Calu3 (cell line): ENCODE measurements at places on chromosomes 11 and 22.

- no peak for DNase-seq
Observed at GRCh38 chr11:83310718-83311117, 24.6 kb upstream of the CCDC90B start.

GRCh38 chr11:73209892-73210291 is 8.2 kb upstream of the P2RY2 start:
- DNase-seq, result no peak

DNA sequence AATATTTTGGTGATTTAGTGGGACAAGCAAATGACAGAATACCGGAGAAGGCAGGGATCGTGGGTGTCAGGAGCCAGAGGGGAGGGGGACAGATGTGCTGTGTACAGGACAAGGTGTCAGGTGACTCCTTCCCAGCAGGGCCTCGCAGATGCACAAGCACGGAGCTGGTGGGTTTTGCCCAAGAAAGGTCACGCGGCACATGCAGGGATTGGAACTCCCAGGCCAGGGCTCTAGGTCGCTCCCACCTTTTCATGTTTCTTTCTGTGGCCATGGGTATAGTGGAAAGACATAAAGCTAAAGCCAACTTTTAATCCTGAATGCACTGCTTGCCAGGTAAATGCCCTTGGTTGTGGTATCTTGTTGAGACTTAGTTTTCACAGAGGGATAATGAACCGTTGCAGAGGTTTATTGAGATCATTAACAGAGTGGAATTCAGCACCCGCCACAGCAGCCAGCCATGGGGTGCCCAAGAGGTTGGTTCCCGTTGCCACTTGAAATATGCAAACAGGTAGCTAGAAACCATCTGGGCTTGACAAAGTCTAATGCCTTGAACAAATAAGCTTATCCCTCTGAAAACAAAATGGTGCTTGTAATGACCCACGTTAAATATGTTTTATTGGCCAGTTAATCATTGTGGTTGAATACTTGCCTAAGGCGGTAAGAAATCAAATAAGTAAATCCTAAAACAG is 10.1 kb downstream of the C22orf23 start:
- DNase-seq, result no peak

GRCh38 chr11:112016765-112017376 is 8.3 kb upstream of the DLAT start:
- DNase-seq, result no peak

DNA sequence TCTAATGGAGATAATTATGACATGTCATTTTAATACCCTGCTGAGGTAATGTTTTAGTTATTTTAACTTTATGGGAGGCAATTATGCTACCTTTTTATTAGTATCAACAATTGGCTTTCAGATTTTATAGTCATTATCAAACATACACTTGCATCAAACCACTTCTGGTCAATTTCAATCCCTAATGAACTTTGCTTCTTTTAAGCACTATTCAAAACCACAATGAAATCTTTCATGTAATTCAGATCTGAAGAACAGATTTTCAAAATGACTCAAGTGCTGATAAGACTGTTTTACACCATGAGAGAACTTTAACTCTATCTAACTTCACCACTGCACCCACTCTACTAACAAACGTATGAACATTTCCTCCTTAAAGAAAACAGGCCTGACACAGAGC is 25.9 kb upstream of the CCDC34 start:
- no peak for DNase-seq

GRCh38 chr11:97860237-97860636 is 1160.5 kb upstream of the CNTN5 start:
- DNase-seq, result no peak

DNA sequence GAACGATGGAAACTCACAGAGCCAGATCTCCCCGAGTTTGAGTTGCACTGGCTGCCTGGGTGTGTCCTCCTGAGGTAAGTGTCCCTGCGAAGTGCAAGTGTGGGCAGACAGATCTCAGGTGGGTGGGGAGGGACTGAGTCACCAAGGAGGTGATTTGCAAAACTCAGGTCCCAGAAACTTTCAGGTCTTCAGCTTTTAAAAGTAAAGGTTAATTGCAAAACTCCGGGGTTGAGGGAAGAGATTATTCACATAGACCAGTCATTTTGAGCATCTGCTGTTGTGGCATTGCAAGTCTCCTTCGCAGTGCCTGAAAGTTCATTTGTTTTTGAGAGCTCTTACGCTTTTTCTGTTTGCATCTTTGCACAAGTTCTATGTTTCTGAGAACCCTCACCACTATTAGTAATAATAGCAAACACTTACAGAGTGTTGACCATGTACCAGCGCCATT is 7.1 kb downstream of the CD44 start:
- peak; percentile 35 for DNase-seq

GRCh38 chr22:30161051-30161469 is 80.8 kb downstream of the HORMAD2 start:
- no peak for DNase-seq

DNA sequence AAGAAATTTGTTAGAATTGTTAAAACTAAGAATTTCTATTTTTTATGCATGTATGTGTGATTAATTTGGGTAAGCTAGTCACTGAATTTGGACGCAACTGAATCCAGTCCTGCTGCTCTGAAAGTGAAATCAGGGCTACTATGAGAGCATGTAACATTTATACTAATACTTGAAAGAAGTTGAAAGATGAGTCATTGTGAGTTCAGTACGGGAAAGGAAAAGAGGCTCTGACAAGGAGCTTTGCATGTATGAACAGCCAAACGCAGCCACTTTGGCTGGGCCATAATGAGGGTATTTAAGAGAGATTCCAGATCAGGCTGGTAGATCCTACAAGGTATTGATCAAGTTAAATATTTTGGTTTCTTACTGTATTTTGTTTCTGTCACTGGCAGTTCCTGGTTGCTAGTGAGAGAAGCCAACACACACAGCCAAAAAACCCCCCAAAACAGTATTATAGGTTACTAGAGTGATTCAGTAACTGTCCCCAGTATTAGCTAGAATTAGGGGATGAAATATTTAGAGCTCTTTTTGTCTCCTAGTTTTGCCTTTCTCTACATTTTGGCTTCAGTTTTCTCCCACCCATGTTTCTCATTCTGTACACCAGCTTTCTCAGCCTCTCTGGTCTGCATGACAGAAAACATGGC is 14.1 kb downstream of the AASDHPPT start:
- DNase-seq, result no peak

DNA sequence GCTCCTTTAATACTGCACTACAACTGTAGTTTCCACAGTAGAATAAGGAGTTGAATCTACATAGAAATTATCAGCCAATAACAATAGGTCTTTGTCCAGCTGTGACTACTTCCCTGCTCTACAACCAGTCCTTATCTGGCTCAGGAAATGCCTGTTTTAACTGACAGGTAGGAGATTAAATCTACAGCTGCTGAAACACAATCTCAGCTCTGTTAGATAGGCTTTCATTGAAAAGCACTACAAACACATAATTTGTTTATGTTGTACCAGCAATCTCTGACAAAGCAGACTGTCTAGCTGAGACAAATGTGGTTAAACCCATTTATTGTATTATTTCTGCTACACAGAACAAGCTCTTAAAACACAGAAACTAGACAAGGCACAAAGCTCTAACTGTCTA is 230.0 kb downstream of the SOX6 start:
- peak; percentile 21 for DNase-seq

- no peak for DNase-seq
Observed at GRCh38 chr11:123069908-123070821, 8.2 kb upstream of the HSPA8 start.

DNA sequence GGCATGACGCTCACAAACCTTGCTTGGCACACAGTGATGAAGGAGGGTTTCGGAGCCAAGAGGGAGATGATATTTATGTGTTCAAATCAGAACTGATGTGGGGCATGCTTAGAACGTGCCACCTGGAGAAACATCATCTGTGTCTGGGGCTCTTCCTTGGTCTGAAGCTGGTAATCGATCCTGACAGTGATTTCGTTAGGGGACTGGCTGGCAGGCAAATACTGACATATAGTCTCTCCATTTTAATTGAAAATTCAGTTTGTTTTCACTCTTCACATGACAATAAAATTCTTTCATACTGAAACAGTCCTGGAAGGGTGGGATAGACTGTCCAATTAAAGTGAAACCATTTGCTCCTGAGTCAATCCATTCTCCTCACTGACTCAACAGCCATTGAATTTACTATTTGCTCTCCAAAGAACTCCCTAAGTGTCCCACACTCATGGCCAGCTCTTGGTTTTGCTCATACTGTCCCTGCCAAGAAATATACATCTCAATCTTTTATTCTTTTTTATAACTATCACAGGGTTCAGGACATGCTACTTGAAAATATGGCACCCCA is 134.8 kb downstream of the TRPC6 start:
- DNase-seq, result no peak

DNA sequence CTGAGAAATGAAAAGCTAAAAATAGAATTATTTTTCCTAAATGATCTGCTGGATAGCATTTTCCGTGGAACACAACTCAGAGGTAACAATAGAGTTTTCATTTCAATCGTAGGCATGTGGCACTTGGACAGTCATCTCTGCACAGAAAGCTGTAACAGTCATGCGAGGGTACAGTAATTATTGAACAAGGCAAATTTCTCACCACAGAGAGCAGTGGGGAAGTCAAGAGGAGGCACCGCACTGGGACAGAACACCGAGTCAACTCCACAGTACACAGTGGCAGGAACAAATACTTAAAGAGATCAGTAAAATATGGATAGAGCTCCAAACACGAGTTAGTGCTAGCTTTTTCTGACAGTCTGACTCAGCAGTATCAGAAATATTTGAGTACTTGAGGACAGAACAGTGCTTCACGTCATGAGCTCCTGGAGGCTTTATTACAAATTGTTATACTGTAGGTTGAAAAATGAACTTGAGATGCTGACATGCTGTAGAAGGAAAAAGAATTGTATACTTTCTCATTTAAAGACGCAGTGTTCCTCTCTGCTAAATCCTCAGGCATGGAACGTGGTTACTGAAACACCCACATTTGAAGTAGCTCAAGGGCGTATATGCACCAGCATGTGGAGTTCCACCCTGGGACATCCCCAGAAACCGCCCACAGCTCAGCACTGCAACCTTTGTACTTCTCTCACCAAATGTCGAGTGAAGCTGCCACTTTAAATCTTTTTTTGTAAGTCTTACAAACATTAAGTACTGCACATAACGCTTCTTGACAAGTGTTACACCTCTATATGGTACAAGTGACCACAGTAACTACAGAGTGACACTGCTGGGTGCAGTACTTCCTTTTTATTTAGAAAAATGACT is 27.4 kb upstream of the YPEL1 start:
- no peak for DNase-seq

DNA sequence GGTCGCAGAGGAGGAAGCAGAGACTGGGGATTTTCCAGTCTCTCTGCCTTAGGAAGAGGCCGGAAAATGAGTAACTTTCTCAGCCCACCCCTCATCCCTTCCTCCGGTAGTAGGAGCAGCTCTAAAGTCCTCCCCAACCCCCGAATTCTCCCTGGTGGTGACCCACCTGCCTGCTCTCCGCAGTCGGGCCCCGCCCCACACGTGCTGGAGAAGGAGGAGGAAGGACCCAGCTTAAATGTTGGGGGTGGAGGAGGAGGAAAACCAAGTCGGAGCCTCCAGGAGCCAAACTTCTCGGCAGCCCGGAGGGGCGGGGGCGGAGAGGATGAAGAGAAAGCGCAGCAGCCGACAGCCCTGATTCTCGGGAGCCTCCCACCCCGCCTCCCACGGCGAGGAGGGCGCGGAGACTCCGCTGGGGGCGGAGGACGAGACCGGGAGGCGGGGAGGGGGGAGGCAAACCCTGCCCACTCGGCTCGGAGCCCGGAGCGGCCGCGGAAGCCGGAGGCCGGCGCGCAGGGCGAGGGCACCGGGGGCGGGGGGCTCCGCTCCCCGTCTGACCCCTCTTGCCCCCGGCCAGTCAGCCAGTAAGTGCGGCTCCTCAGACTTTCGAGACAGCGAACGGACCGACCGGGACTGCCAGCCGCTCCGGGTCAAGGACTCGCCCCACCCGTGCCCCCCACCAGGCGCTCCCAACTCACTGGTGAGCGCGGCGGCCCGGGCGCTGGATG is at the start of gene TPBGL:
Gene TPBGL (plus strand): TSS at position 464 of the 725 bp plus-strand sequence. CDS start 276 bp downstream, outside the sequence.
- DNase-seq, result peak; percentile 18

DNA sequence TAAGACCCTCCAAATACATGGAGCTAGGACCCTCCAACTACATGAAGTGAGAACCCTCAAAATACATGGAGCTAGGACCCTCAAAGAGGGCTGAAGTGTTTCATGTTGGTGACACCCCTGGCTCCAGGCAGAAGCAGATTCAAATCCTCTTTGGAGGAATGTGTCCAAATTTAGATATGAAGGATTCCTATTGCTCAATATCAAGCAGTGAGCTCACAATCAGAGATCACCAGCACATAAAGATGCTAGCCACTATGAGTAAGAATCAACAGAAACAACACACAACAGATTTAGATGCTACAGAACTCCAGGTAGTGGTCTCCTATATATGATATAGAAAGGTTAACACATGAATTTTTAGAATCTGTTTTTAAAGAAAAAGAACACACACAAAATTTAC is 11.2 kb upstream of the RAB3IL1 start:
- no peak for DNase-seq

- DNase-seq, result peak; percentile 77
Observed at GRCh38 chr22:32265882-32266767, 11.0 kb upstream of the SLC5A4 start.

DNA sequence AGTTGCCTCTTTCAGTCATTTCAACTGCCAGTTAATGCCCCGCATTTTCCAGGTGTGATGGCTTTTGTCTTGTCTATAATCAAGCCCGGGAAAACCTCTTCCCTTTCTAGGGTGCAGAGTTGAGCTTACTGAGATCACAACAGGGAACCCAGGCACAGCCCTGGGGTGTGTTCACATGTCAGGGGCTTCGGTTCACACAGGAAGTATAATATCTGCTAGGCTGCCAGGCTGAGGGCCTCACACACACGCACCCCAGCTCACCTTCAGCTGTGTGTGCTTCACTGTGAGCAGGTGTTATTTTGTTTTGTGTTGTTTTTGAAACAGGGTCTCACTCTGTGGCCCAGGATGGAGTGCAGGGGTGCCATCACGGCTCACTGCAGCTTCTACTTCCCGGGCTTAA is 9.7 kb upstream of the SOX10 start:
- DNase-seq, result no peak

GRCh38 chr11:48109046-48109666 is 107.5 kb upstream of the OR4B1 start:
- DNase-seq, result no peak

- DNase-seq, result no peak
Observed at GRCh38 chr11:133621611-133622010, 89.3 kb upstream of the OPCML start.

DNA sequence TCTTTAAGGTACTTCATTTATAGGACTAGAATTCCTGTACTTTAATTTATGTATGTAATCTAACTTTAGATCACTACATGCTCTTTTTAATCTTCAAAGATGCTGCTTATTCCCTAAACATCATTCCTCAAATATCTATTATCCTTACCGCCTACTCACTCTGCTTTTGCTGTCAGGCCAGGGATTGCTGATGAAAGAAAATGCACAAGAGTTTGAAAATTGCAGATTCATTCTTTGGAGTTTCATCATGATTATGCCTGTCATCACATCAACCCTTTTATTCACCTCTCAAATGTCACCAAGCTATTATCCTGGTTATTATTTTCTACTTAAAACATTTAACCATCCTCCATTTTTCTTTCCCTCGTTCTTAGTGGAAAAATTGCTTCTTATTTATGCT is 802.7 kb downstream of the METTL15 start:
- no peak for DNase-seq
